ENCODE measurements at places on chromosomes 12 and 14.

- no peak for DNase-seq
These were observed 13.7 kb upstream of the SIX1 start for GRCh38 chr14:60662982-60663381.

DNA sequence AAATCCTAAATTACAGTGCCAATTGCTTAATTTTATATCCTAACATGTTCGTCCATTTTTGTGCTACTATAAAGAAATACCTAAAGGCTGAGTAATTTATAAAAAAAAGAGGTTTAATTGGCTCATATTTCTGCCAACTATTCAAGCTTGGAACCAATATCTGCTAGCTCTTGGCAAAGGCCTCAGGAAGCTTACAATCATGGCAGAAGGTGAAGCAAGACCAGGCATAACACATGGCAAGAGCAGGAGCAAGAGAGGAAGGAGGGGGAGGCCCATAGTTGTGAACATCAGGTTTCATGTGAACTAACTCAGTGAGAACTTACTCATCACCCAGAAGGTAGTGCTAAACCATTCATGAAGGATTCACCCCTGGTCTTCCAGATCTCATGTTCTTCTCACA is 494.3 kb downstream of the CCER1 start:
- DNase-seq: no peak

- no peak for DNase-seq
These were observed 25.1 kb downstream of the KRT80 start for GRCh38 chr12:52166672-52167071.

DNA sequence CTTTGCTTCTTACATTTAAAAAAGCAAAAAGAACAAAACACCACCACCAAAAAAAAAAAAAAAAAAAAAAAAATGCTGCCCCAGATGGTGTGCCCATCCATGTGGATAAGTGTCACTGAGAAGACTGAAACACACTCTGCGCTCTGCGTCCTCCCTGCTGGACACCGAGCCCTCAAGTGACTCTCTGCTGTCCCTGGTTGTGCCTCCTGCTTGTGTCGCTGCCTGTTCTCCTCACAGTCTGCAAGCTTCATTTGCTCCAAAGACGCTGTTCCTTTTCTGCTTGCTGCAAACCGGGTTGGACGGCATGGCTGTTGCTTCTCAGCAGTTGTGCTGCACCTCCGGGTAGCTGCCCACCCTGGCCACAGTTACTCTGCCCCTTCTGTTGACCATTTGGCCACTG is 276.2 kb upstream of the ATP2B1 start:
- no peak for DNase-seq

GRCh38 chr12:92138144-92138543 is 7.5 kb downstream of the BTG1 start:
- no peak for DNase-seq

All from activated T-helper 2 cell treated with anti-CD3 and anti-CD28 coated beads, Interferon-gamma antibody, Interleukin-2, Interleukin-4, amounts not matched to agents 10 μg/mL and 5 μg/mL and 100 μg/mL, durations not matched to agents 14 hours and 24 hours and 36 hours (primary cell).